ENCODE measurements at places on chromosomes 6 and 20.

DNA sequence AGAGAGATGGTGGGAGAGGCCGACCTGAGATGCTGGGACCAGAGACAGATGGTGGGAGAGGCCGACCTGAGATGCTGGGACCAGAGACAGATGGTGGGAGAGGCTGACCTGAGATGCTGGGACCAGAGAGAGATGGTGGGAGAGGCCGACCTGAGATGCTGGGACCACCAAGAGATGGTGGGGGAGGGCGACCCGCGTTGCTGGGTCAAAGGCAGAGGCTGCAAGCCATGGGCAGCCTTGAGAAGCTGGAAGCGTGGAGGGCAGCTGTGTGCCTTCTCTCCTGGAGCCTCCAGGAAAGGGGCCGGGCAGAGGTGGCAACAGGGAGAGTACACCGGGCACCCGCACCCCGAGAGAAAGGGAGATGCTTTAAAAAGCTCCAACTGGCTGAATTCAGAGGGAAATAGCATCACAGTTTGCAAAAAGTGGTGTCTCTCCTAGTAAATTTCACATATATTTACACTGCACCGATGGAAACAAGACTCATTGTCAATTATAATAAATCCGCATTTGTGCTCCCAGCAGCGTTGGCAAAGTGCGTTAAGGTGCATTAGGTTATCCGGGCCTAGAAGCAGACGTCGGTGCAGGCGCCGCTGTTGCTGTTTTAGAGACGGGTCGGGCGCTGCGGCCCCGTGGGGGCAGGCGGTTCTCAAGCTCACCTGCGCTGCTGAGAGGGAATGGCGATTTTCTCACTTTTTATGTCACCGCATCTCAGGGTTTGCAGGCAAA lies 132.4 kb downstream of the DLL1 start:
- DNase-seq, result no peak

- DNase-seq, result no peak
These were observed 2.4 kb upstream of the AHCY start for GRCh38 chr20:34305333-34306230.

GRCh38 chr6:119985952-119986736 lies 636.6 kb upstream of the MAN1A1 start:
- no peak for DNase-seq

DNA sequence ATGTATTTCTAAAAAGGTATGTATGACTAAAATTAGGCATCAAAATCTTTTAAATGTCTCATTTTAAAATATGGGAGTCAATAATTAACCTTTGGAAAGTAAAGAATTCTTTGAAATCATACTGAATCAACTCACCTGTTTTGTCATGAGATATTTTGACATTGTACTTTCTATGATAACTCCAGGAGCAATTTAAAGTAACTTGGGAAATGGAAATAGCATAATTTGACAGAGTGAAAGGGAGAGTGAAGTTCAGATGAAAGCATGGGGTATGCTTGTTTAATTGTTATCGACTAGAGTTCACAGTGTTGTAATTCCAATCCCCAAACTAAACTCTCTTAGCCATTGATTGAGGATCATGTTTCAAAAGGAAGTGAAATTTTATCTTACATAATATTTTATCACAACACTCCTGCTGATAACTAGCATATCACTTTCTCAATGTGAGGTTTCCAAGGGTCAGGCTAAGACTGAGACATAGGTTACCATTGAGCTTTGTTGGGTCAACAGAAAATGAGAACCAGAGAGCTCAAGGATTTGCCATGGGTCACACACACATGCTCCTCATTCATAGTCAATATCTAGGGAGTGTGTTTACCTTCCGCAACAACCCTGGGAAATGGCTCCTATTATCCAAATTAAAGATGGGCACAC lies 2.3 kb downstream of the GSTA1 start:
- no peak for DNase-seq

GRCh38 chr6:37517411-37517812 lies 17.7 kb upstream of the CCDC167 start:
- peak; percentile 86 for DNase-seq

GRCh38 chr20:50957276-50957675 lies 1.1 kb downstream of the DPM1 start:
- no peak for DNase-seq

GRCh38 chr6:42393339-42393738 lies 58.4 kb downstream of the TRERF1 start:
- no peak for DNase-seq

Measured in CD4-positive, alpha-beta T cell treated with Interleukin-12 subunit alpha and Interleukin-12 subunit beta, for 1 hour (primary cell).